Calu3 (cell line): ENCODE measurements at places on chromosomes 6 and 20. TPM values are rescaled to one million over a fixed set of nuclear protein-coding genes. Genes with fewer than 3 reads are reported as not detected.

- H3K36me3 ChIP-seq = peaks cover 7% of the 10 kb centered on the region
- DNase-seq = no peak
- no peaks in the 10 kb centered on the region for H3K27me3 ChIP-seq
- H3K4me3 ChIP-seq = no peak overlapping the region
- no peak overlapping the region for H3K27ac ChIP-seq
- no peaks in the 10 kb centered on the region for H3K4me1 ChIP-seq
Observed at GRCh38 chr6:161003336-161003735, 11.8 kb downstream of the MAP3K4 start.

DNA sequence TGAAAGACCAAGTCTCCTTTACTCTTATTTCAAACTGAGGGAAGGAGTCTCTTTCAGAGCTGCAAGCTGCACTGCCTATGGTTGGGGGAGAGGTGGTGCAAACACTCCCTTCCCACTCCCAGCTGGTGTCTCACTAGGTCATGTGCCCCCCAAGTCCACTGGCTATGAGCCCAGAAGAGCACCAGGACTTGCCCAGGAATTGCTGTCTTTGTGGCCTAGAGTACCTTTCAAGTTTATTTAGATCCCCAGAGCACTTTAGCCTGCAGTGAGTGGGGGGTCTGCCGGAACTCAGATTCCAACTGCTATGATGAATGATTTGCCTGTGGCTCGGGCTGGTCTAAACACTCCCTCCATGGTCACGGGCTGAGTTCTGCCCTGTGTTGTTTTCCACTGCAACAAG, 192.6 kb upstream of the CITED2 start:
- peaks cover 24% of the 10 kb centered on the region for H3K4me1 ChIP-seq
- no peaks in the 10 kb centered on the region for H3K27me3 ChIP-seq
- DNase-seq = no peak
- H3K4me3 ChIP-seq = no peak overlapping the region
- no peaks in the 10 kb centered on the region for H3K36me3 ChIP-seq
- H3K27ac ChIP-seq = no peak overlapping the region

DNA sequence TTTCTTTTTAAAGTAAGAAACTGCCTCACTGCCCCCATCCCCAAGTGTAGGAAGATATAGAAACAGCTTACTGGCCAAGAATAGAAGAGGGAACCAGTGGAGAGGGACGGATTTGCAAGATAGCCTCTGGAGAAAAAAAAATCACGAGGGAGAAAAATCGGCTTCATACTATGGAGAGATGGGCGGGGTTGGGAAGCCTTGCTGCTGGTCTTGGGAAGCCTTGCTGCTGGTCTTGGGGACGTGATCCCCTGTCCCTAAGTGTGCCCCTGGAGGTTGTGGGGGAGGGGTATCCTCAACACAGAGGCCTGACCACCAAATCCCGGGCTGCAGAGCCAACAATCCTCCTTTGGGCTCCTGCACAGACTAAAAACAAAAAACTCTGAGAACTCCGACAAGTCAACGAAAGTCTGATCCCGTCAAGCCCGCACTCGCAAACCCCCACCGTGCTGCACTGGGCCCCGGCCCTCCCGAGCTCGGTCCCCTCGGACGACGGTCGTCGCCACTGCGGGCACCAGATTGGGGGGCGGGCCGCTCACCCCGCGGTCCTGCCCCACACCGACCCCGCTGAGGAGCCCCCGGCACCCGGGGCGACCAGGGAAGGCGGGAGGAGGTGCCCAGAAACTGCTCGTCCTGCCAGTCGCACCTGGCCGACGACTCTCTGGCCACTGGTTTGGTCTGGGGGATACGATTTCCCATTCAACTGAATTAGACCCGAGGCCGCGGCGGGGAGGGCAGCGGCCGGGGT, 750 bp downstream of the MAP7 start:
- H3K4me3 ChIP-seq = peak overlapping the region; percentile 86
- peak overlapping the region; percentile 81 for H3K27ac ChIP-seq
- peak; percentile 19 for DNase-seq

DNA sequence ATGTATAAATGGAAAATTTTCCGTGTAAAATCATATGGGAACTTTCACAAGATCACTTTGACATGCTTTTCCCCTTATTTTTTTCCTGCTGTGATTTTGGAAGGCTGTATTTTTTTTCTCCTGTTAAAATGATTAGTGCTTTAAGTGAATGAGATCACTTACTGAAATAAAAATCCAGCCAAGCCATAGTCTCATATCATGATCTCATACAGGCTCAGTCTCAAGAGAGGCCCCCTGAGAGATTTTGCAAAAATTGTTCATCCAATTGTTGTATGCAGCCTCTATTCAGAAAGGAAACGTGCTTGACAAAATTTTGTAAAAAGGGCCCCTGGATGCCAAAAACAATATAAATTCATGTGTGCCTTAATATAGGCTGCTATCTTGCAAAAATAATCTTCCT, 528.2 kb downstream of the HDGFL1 start:
- H3K27me3 ChIP-seq = no peaks in the 10 kb centered on the region
- H3K4me3 ChIP-seq = no peak overlapping the region
- H3K36me3 ChIP-seq = no peaks in the 10 kb centered on the region
- no peak for DNase-seq

SKIC2 gene
- total RNA-seq = 182 and 201 TPM in 2 replicates

RAB44 gene
- total RNA-seq = not detected in 2 replicates
